ENCODE measurements at places on chromosomes 3 and 15. TPM values are rescaled to one million over a fixed set of nuclear protein-coding genes. Genes with fewer than 3 reads are reported as not detected.

GRCh38 chr15:99451484-99451883 is 114.3 kb upstream of the MEF2A start:
- no peak overlapping the region for H3K27ac ChIP-seq
- H3K27me3 ChIP-seq, result no peaks in the 10 kb centered on the region
- peak overlapping the region; percentile 39 for H3K4me3 ChIP-seq
- no peaks in the 10 kb centered on the region for H3K36me3 ChIP-seq

- peaks cover 7% of the 10 kb centered on the region for H3K27me3 ChIP-seq
- no peaks in the 10 kb centered on the region for H3K4me1 ChIP-seq
- no peaks in the 10 kb centered on the region for H3K36me3 ChIP-seq
- no peak overlapping the region for H3K27ac ChIP-seq
- no peak for DNase-seq
- no peak overlapping the region for H3K4me3 ChIP-seq
These were observed 158.3 kb upstream of the C2CD4B start for GRCh38 chr15:62323353-62323890.

GRCh38 chr3:61450866-61451265 is 110.5 kb upstream of the PTPRG start:
- H3K4me3 ChIP-seq, result no peak overlapping the region
- H3K27me3 ChIP-seq, result no peaks in the 10 kb centered on the region
- H3K27ac ChIP-seq, result no peak overlapping the region
- no peaks in the 10 kb centered on the region for H3K4me1 ChIP-seq
- DNase-seq, result no peak

DNA sequence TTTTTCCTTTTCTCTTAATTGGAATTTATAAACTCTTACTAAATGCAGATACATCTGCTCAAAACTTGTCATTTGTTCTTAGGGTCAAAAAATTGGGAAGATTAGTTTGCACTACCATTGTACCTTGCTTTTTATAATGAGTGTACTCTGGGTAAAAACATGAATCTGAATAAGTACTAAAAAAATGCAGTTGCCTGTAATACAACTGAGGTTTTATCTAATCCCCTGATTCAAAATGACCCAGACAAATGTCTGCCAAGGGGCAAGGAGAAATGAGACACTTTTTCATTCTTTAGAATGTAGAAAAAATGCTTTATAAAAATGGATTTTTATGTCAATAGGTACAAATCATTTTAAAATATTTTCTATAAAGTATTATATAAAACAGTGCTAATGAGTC is 42.4 kb downstream of the RASA2 start:
- H3K36me3 ChIP-seq, result peaks cover 26% of the 10 kb centered on the region
- DNase-seq, result no peak
- no peak overlapping the region for H3K4me3 ChIP-seq
- H3K27ac ChIP-seq, result peak overlapping the region; percentile 64

GRCh38 chr3:127786353-127787070 is 35.8 kb downstream of the MGLL start:
- no peaks in the 10 kb centered on the region for H3K27me3 ChIP-seq
- no peak for DNase-seq
- no peaks in the 10 kb centered on the region for H3K36me3 ChIP-seq
- H3K4me3 ChIP-seq, result no peak overlapping the region
- H3K27ac ChIP-seq, result no peak overlapping the region
- no peaks in the 10 kb centered on the region for H3K4me1 ChIP-seq

DNA sequence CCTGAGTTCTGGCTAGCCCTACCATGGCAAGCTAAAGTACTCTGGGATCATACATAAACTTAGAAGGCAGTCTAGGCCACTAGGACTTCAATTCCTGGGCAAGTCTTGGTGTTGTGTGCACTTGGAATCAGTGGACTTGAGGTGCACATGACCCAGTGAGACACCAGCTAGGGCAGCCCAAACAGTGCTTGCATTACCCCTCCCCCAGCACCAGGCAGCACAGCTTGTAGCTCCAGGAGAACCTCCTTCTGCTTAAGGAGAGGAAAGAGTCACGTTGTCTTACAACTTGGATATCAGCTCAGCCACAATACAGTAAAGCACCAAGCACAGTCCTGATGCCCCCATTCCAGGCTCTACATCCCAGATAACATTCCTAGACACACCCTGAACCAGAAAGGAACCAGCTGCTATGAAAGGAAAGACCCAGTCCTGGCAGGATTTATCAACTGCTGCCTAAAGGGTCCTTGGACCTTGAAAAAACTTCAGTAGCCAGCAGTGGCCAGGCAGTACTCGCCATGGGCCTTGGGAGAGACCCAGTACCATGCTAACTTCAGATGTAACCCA is 57.2 kb downstream of the MYO9A start:
- DNase-seq, result no peak
- H3K27ac ChIP-seq, result no peak overlapping the region
- H3K27me3 ChIP-seq, result no peaks in the 10 kb centered on the region
- peaks cover 8% of the 10 kb centered on the region for H3K4me1 ChIP-seq

- peaks cover 2% of the 10 kb centered on the region for H3K27me3 ChIP-seq
- no peaks in the 10 kb centered on the region for H3K4me1 ChIP-seq
- no peak overlapping the region for H3K4me3 ChIP-seq
- no peaks in the 10 kb centered on the region for H3K36me3 ChIP-seq
These were observed 85.7 kb downstream of the C3orf70 start for GRCh38 chr3:185067173-185067572.

DNA sequence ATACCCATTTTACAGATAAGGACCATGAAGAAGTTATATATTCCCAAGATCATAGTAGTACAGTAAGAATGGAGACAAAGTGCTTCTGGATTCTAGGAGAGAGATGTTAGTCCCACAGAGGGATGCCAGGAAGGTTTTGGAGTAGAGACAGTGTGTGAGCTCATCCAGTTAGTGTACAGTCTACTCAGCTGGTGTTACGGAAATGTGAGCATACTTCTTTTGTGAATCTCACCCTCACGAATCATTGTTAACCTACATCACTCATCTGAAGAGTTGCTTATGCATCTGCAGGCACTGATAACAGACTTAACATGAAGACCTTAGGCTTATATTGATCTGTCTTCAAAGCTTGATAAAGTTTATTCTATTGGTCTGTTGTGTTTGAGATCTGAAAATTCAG is 106.6 kb upstream of the PTPRG start:
- no peak overlapping the region for H3K4me3 ChIP-seq
- DNase-seq, result no peak
- no peaks in the 10 kb centered on the region for H3K36me3 ChIP-seq
- no peaks in the 10 kb centered on the region for H3K4me1 ChIP-seq

- H3K4me3 ChIP-seq, result no peak overlapping the region
- no peaks in the 10 kb centered on the region for H3K36me3 ChIP-seq
- DNase-seq, result no peak
- no peaks in the 10 kb centered on the region for H3K4me1 ChIP-seq
- no peak overlapping the region for H3K27ac ChIP-seq
These were observed 27.5 kb downstream of the ALCAM start for GRCh38 chr3:105394177-105394576.

Gene SPTSSB
- 0.11 TPM for total RNA-seq

Gene CCDC13
- 0.38 TPM for total RNA-seq

Gene ILDR1
- total RNA-seq, result not detected

Gene CYP19A1
- not detected for total RNA-seq

Gene CCNB2
- 0.85 TPM for total RNA-seq

Gene C3orf22
- total RNA-seq, result not detected

Gene CCR9
- 7.4 TPM for total RNA-seq

Gene TMEM207
- total RNA-seq, result not detected

Data from CD4-positive, alpha-beta T cell (primary cell).